ENCODE measurements at places on chromosomes 7 and 10.

- DNase-seq = no peak
Measured at GRCh38 chr10:112831859-112832258, 118.2 kb upstream of the TCF7L2 start.

DNA sequence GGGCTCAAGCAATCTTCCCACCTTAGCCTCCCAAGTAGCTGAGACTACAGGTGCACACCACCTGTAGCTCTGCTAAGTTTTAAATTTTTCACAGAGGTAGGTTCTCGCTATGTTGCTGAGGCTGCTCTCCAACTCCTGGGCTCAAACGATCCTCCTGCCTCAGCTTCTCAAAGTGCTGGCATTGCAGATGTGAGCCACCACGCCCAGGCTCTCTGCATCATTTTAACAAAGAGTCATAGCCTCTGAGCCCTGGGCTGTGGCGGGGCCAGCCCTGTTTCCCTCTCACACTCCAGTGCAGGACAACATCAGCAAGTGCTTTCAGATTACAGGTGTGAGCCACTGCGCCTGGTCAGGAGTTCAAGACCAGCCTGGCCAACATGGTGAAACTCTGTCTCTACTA is 102.5 kb downstream of the COL26A1 start:
- no peak for DNase-seq

DNA sequence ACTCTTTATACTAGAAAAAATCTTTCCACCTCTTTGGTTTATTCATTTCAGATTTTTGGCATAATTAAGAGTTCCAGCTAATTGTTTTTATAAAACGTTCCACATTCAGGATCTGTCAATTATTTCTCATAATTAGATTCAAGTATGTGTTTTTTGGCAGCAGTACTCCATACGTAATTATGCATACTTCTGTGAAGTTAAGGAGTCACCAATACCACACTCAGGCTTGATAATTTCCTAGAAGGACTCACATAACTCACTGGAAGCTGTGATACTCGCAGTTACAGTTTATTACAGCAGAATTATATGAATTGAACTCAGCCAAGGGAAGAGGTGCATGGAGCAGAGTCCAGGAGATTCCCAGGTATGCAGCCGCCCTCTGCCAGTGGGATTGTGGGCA is 290.5 kb upstream of the AKR1E2 start:
- no peak for DNase-seq

DNA sequence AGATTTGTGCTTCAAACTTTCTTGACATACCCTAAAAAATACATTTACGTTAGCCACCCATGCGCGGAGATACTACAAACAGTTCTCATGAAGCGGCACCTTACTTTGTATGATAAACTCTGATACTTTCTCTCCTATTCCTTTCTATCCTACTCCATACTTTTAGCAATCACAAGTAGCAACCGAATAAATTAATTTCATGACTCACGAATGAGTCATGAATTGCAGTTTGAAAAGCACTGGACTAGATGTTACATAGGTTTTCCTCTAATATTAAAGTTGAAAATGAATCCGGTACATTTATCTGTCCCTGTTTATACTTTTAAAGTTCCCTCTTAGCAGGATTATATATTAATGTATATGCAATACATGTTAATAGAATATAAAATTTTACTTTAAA is 67.6 kb downstream of the CUBN start:
- DNase-seq = no peak

DNA sequence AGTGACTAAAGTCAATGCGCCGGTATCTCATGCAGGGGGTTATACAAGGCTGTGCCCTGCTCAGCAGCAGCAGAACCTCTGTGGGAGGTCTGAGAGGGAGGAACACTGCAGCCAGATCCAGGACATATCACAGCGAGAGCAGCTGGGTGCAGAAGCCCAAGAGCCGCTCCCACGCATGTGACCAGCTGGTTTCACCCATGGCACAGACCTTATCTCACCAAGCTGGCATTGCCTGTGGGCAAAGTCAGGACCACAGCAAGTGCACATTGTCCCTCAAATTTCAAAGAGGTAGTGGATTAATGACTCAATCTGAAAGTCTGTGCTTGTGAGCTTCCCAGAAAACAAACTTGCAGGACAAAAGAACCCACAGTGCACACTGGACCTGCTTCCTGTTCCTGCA is 31.6 kb upstream of the AKR1C1 start:
- DNase-seq = no peak

- no peak for DNase-seq
Measured at GRCh38 chr10:117488004-117488403, 54.5 kb upstream of the EMX2 start.

DNA sequence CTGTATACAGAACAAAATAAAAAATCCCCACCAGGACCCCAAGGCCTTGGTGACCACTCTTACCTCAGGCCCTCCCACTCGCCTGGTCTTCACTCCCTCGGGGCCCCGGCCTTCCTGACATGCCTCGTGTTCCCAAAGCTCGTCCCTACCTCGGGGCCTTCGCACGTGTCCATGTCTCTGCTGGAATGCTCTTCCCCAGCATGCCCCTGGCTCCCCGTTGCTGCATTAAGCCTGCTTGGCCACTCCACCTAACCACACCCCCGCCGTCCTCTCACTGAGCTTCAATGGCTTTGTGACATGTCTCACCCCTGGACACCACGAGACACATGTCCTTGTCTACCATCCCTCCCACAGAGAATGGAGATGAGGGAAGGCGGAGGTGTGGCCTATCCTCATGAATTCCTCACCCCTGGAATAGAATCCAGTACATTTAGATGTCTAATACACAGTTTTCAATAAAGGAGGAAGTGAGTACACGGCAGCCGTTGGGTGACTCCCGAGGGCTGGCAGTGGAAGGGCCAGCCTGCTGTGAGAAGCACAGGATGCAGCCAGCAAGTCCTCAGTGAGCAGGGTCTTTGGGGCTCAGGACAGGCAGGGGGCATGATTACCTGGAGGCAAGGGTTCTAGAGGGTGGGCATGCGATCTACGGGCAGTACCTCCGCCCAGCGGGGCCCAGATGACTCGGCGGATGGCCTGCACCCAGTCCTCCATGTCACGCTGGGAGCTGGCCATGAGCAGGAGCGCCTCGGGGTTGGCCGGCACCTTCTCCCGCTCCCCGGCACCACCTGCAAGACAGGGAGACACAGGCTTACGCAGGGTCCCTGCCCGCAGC is 125.7 kb downstream of the ARHGAP22 start:
- no peak for DNase-seq

DNA sequence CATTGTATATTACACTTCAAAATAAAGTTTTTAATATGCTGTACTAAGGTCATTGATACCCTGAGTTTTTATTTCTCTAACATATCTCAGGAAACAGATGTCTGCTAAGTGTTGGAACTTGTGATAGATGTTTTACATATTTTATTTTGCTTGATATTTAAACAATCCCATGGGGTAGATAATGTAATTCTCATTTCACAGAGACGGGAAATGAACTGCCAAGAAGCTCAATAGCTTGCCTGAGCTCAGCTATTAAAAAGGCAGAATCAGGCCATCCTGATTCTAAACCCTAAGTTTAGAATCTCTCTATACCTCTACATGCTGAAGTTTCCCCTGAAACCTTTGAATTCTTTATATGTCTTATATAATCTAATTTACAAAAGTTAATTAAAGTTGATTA is 126.3 kb downstream of the LRRC18 start:
- no peak for DNase-seq

DNA sequence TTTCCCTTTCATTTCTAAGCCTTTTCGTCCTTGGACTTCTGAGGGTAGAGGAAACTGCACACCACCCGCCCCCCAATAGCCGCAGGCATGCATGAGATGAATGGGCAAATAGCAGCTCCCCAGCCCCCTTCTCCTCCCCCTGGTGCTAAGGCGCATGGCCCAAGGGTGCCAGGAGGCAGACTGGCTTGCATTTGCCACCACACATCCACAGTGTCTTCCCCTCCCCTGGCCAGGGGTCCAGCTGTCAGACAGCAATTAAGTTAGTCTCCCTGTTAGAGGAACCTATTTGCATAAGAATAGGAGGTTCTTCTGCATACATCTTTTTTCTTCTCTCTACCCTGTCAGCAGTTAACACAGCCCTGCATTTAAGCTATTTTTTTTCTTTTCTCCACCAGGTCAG is 20.2 kb downstream of the TOMM7 start:
- DNase-seq = no peak

- DNase-seq = no peak
Measured at GRCh38 chr10:209357-209756, 74.1 kb downstream of the ZMYND11 start.
